ENCODE measurements at places on chromosomes 11 and 22.

- no peak for DNase-seq
These were observed 6.7 kb downstream of the PHOX2A start for GRCh38 chr11:72237112-72237931.

GRCh38 chr11:11940551-11940950 lies 67.9 kb downstream of the DKK3 start:
- DNase-seq = no peak

DNA sequence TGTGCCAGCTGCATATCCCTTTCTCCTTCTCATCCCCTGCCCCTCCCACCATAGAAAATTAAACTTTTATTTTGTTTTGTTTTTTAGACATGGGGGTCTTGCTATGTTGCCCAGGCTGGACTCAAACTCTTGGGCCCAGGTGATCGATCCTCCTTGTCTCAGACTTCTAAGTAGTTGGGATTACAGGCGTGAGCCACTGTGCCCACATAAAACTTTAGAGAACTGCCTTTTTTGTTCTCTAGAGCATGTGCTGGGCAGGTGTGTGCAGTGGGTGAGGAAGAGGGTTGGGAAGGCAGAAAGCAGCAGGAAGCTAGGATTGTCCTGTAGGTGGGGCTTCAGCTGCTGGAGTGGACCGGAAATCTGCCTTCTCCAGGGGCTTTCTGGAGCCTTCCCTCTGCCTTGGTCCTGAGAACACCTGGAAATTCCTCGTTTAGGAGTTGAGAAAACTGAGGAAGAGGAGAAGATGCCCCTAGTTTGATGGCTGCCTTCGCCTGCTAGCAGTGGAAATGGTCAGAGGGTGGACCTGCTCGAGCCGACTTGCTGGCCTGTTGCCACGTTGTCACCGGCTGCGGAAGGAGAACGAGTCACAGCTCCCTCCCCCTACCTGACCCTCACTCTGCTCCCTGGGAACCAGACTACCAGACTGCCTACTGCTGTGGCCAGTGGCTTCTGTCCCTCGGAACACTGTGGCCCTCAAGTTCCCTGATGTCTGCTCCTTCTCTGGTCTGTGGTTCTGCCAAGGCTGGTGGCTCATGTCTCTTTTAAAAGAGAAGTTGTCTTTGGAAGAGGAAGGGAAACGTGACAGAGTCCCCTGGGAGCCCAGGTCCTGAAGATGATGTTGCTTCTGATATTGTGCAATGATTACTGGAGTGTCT lies 4.0 kb downstream of the ST14 start:
- DNase-seq = no peak

- no peak for DNase-seq
These were observed 449.6 kb downstream of the GUCY1A2 start for GRCh38 chr11:106568632-106569031.

GRCh38 chr22:24181996-24182899 lies 961 bp downstream of the SUSD2 start:
- DNase-seq = no peak

DNA sequence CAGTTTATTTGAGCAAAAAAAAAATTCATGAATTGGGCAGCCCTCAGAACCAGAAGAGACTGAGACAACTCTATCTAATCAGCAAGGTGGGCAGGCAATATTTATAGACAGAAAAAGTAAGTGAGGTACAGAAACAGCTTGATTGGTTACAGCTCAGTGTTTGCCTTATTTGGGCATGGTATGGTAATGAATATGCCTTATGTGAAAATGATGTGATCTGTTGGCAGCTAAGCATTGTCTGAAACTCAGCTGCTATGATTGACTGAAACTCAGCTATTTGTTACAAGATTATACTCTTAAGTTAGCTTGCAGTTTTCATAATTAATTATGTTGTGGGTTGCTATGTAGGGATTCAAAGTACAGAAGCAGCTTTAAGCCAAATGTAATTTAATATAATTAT lies 127.6 kb downstream of the CNTN5 start:
- DNase-seq = no peak

- DNase-seq = no peak
These were observed 42.4 kb downstream of the PITPNB start for GRCh38 chr22:27876684-27877083.

GRCh38 chr11:94775567-94776327 lies 7.6 kb downstream of the AMOTL1 start:
- no peak for DNase-seq

DNA sequence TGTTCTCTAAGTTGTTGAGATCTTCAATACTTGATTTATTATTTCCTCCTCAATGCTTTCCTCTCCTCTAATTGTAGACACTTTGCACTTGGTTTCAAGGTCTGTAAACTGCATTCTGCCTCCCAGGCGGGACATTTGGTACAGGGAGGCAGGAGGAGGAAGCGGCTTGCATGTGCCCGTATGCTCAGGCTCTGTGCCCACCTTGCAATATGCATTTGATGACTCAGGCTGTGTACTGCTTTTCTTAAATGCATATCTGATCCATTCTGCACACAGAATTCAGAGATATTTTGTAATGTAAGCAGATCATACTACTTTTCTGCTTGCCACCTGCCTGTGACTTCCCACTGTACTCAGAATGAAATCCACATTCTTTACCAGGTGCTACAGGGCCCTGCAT lies 55.0 kb downstream of the FZD4 start:
- DNase-seq = no peak

GRCh38 chr11:36222831-36223635 lies 66.2 kb downstream of the COMMD9 start:
- no peak for DNase-seq

- DNase-seq = no peak
These were observed 760 bp upstream of the CELSR1 start for GRCh38 chr22:46537946-46538813.

DNA sequence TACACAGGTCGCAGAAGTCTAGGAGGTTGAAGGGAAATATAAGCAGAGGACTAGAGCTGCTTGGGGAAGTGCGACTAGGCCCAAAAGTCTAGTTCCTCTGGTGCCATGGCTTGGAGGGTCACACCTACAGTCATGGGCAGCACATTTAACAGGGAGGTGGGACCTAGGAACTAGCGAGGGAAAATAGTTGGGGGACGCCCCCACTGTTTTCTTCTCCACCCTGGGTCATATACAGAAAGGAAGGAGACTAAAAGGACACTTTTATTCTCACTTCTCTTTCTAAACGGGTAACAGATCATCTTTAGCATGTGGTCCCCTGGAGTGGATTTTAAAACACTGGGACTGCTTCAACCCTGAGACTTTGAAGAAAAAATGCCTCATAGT lies 16.6 kb downstream of the APIP start:
- no peak for DNase-seq

DNA sequence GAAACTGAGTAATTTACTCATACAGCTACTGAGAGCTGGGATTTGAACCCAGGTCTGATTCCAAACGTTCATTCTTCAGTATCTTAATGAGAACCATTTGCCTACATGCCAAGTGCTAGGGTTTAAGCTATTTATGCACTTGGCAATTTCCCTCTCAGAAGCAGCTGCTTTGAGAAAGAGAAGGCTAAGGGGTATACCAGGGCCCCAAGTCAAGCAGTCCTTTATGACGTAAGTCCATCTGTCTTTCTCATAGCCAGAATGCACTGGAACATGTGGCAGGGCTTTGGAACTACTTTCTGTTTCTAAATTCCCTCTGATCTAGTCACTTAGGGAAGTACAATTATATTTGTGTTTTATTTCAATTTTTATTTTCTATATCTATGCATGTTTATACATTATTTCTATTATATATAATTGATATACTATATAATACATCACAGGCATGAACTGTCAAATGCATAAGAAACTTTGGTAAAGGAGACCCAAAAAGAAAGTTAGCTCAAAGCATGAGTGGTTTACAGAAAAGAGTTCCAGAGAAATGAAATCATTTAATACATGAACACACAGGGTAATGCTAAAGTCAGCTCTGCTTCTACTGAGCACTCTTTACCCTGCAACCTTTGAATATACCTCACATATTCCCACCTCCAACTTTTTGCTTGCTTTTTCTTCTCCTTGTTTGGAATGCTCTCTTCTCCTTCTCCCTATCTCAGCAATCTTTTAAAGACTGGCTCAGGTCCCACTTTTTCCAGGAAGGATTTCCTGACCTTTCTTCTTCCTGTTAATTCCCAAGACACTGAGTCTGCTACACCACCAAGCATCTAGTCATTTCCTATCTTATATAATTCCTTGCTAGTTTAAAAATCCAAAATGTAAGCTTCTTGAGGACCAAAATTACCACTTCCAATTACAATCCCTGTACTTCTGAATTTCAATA lies 80.5 kb upstream of the GDPD4 start:
- DNase-seq = no peak

- no peak for DNase-seq
These were observed 69.5 kb downstream of the C11orf91 start for GRCh38 chr11:33630936-33631748.

DNA sequence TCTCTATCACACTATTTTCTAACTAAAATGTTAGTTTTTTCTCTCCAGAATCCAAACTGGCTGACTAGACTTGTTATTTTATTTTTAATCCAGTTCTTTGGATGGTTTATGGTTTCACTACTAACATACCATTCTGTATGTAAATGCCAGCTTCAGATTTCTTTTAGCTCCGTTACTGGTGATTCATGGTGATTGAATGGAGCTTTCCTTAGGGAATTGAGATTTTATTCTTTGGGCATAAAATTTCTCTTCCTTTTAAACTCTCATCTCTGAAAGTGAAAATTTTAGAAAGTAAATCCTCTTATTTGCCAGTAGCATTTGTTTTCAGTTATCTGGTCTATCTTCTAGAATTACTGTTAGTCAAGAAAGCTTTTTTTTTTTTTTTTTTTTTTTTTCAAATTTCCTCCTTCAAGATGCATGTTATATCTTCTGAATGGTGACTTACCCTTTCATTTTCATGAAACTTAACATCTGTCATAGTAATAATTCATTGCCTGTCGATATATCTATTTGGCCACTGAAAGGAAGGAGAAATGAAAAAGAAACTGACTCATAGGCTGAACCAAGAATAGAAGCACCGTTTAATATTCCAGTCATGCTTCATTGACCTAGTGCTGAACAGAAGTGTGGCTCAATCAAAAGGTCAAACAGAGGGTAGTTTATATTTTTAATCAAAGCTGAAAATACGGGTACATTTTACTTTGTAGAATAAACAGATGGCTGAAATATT lies 6.4 kb downstream of the ENDOD1 start:
- no peak for DNase-seq

- DNase-seq = peak; percentile 11
These were observed 72.9 kb downstream of the CTTN start for GRCh38 chr11:70471254-70471653.

DNA sequence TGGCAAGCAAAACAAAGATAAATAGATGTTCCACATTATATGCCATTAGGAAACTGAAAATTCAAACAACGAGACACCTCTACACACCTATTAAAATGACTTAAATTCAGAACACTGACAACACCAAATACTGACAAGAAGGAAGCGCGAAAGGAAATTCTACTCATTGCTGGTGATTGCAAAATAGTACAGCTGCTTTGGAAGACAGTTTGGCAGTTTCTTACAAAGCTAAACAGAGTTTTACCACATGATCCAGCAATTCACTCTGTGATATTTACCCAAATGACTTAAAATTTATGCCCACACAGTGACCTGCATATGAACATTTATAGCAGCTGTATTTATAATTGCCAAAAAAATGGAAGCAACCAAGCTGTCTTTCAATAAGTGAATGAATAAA lies 232.6 kb downstream of the CASP12 start:
- no peak for DNase-seq

DNA sequence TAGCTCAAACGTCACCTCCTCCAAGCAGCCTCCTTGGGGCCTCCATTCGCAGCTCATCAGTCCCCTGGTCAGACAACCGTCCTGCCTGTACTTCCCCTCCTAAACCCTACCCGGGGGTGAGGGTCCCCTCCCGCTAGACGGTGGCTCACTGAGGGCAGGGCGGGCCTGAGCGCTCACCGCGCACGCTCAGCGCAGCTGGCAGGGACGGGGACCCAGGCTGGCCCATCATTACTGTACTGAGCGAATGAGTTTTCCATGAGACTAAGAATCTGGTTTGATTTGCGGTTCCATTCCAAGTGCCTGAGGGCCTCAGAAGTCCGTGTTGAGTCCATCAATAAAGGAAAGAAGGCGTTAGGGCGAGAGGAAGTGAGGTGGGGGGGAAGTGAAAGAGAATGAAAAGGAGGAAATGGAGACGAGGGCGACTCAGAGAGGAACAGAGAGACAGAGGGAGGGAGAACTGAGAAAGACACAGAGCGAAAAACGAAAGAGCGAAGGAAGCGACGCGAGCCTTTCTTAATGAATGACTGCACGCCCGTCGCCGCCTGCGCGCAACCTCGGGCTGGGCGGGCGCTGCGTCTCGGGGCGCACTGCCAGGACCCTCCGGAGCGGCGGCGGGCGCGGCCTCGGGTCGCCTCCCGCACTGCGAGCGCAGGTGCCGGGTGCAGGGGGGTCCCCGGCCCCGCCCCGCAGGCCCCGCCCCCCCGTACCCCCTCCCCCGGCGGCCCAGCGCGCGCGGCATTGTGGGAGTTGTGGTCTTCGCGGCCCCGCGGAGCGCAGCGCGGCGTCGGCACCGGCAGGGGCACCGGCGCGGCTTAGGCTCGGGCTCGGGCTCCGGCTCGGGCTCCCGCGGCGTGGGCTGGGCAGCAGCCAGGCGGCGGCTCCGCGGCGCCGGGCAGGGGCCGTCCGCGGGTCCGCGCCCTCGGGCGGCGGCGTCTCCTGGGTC lies at the start of gene ASPHD2:
Gene ASPHD2 (plus strand): TSS at position 746 of the 943 bp plus-strand sequence. CDS start 4,356 bp downstream, outside the sequence.
- peak; percentile 85 for DNase-seq

- no peak for DNase-seq
These were observed 12.3 kb downstream of the RELT start for GRCh38 chr11:73388265-73389133.

DNA sequence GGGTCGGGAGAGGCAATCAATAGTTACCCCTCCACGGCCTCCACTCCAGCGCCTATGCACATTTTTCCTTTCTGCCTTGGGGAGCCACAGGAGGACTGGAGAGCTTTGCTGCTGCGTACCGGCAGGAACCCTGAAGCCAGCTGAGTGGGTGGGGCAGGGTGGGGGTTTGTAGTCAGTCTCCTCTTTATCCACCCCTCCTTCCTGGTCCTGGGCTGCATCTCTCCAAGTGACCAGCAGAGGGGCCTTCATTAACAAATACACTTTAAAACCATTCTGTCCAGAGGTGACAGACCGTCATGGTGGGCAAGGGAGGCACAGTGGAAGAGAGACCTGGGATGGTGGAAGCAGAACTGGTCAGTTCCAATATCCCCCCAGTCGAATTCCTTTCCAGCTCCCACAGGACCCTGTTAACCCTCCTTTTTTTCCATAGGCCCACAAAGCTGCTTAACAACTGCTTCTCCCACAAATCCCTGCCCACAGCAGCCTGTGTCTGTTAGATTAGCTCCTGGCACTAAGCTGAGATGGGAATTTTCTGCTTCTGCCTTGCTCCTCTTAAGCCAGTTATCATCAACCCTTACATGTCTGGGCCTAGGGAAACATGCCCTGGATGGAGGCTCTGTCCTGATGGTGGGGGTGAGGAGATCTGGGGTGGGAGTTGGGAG lies 3.9 kb upstream of the ABCG4 start:
- DNase-seq = peak; percentile 47

GRCh38 chr11:86663761-86664160 lies 8.7 kb downstream of the ME3 start:
- DNase-seq = no peak

- DNase-seq = peak; percentile 18
These were observed 26.6 kb upstream of the IL17RA start for GRCh38 chr22:17057959-17058814.
